ENCODE measurements at places on chromosomes 11 and 22. TPM values are rescaled to one million over a fixed set of nuclear protein-coding genes. Genes with fewer than 3 reads are reported as not detected.

SHANK2 gene
- 0.11 TPM for total RNA-seq

- no peak for DNase-seq
These were observed 10.6 kb downstream of the DGCR2 start for GRCh38 chr22:19111584-19111983.

CDC42EP2 gene
- total RNA-seq = 1.9 TPM

GRCh38 chr22:41766476-41766875 lies 34.0 kb upstream of the CCDC134 start:
- DNase-seq = no peak

DNA sequence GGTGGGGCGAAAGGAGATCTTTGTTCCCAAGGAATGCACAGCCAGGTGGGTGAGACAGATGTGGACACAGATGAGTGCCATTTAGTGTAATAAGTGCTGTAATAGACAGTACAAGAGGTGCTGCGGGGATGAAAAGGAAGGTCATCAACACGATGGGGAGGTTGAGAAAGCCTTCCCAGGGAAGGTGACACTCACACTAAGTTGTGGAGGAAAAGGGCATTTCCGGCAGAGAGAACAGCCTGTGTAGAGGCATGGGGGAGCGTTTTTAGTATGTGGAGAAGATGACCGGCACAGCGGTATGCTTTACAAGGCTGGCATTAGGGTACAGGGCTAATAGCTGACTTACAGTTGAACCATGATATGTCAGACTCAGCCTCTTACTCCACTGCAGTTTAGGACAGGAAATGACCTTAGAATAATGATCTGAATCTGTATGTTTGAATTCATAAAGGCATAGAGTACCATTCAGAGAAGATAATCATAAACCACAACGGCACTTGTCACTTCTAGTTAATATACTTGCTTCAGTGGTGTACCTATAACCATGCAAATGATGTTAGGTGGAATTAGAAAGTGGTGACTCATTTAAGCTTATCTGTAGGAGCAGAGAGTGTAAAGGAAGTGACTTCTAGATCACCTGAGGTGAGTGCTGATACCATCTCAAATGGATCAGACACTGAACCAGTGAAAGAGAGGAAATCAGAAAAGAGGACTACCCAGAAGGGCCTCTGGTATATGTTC lies 60.6 kb downstream of the FAM83F start:
- no peak for DNase-seq

DNA sequence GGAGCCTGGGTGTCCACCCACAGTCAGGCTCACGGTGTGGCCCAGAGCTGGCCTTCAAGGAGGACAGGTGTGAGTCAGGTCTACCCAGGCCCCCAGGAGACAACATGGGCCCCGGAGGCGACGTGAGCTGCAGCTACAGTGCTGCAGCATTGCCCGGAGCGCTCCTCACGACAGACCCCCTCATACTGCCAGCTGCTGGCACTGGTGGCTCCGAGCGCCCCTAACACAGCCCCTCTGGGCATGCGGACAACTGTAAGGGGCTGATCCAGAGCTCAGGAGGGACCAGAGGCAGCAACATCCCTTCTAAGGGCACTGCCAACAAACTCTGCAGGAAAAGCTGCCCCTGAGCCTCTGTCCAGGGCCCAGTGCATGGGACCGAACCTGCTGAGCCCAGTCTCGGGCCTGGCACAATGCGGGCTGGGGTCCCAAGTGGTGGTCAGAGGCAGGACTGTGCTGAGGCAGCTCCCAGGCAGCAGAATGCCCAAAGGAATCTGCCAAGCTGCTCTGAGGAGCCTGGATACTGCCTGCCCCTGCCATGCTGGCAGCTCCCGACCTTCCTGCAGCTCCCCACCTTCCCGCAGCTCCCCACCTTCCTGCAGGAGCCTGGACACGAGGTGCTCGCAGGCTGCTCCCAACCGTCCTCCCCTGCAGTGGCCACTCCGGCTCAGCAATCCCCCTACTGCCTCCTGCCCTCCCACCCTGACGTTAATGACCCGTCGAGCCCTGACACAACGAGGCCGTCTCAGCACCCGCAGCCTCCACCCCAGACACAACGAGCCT lies 15.1 kb downstream of the CHID1 start:
- DNase-seq = no peak

GRCh38 chr11:57392066-57392762 lies 1.8 kb upstream of the PRG2 start:
- DNase-seq = no peak

SMIM38 gene
- 0.10 TPM for total RNA-seq

- no peak for DNase-seq
These were observed 92.0 kb downstream of the PRR5L start for GRCh38 chr11:36388071-36388470.
